ENCODE measurements at places on chromosomes 3 and 15.

DNA sequence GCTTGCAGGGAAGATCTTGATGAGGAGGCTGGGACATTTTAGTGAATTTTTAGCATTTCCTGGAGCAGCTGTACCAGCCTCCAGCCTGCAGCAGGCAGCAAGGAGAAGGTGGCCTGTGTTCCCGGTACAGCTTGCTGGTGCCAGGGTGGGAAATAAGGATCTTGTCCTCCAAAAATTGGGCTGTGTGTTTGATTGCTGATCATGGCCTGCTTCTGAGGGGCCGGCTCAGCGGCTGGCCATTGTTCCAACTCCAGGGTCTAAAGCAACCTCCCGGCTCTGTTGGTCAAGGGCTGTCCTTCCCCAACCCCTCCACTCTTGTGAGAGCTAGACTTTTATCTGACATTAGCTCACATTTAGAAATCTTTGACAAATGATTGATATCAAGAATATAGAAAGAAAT lies 5.0 kb downstream of the CFAP100 start:
- DNase-seq = no peak

DNA sequence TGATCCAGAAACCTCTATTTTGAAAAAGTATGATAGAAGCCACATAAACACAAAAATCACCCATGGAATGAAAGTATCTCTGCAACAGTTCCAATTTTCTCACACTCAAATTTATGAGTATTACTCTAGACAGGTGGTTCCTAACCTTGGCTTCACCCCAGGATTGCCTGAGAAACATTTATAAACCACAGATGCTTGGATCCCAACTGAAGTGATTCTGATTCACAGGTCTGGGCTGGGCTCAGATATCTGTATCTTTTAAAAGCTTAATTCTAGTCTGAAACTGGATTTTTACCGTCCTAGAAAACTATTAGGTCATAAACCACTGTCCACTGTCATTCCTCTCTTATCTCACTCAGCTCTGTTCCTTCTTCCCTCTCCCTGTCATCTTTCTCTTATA lies 7.4 kb upstream of the SST start:
- DNase-seq = no peak

DNA sequence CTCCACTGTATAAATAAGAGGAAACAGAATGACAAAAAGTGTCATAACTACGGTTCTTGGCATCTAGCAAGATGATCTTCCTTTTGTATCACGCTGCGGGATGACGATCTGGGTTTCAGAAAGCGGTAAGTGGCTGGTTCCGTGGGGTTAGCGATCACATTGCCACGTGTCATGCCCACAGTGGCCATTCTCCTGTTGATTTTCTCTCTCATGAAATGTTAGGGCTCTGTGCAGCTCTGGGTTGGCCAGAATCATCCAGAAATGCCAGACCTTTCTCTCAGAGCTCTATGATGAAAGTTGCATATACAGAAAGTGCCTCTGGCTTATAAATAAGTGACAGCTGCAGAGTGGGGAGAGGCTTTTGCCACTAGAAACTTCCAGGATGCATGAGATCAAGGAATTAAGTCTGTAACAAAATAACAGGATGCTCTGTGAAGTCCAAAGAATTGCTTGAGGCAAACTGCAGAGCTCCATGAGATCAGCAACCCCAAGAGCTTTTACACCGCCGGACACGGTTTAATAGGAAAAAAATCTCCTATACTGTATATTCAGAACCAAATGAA lies 71.6 kb downstream of the ABTB1 start:
- DNase-seq = no peak

- no peak for DNase-seq
These were observed 128.0 kb upstream of the TPM1 start for GRCh38 chr15:62914461-62915079.

GRCh38 chr3:134772011-134772410 lies 23.0 kb upstream of the EPHB1 start:
- no peak for DNase-seq

- no peak for DNase-seq
These were observed 52.5 kb upstream of the ATP2C1 start for GRCh38 chr3:130841357-130841756.

DNA sequence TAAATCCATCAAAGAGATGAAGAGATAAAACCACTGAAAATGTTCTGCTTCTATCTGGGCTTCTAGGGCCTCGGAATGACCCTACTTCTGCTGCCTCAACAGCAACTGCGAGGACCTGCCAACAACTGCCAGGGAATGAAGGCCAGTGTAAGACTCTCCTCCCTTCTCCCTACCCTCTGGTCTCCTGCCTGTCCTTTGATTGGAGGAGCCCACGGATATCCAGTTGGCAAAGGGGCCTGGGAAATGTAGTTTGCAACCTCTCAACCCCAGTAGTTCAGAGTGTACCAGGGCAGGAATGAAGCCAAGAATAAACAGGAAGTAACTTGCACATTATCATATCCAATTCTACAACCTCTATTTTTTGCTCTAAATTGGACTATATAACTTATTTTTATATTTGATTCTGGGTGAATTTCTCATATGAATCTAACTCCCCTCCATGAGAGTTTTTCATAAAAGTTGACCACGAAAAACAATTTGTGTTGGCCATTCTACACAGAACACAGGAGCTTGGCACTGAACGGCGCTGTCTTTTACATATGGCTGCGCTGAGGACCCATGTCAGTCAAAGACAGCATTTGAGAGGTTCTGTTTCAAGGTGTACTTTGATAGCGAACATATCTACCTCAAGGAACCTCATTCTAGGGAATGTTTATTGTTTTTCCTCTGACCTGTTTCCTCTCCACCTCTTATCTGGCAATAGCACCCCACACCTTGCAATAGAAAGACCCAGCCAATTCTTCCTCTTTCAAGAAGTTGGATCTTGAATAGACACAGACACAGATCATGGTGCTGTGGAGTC lies 91.1 kb upstream of the RNF7 start:
- peak; percentile 60 for DNase-seq

Measured in CD4-positive, alpha-beta T cell treated with Interleukin-15 for 1 hour (primary cell).